HCEC 1CT (cell line): ENCODE measurements at places on chromosomes 11 and 22.

GRCh38 chr11:46557684-46558151 is 36.1 kb downstream of the AMBRA1 start:
- DNase-seq = peak; percentile 68

GRCh38 chr11:134565343-134565891 is 153.4 kb upstream of the B3GAT1 start:
- DNase-seq = no peak

DNA sequence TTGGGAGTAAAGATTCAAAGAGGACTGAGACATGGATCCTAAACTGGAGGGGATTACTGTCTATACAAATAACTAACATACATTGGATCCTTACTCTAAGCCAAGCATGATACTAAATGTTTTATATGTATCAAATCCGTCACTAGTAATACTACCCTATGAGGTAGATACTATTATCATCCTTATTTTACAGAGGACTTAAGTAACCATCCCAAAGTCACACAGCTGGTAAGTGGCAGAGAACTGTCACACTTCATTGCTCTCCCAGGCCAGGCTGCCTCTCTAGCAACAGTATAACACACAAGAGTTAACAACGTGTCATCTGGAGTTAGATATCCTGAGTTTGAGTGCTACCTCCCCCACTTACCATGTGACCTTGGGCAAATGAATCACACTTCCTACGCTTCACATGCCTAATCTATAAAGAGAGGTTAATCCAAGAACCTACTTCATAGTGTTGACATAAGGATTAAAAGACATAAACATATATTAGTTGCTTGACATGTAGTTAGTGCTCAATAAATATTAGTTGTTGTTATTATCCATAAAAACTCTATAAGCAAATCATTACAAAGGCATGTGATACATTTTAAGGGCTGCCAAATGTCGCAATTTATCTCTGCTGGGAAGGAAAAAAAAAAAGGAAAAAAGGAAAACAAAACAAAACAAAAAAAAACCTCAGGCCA is 33.8 kb upstream of the SPON1 start:
- DNase-seq = peak; percentile 78

- no peak for DNase-seq
Measured at GRCh38 chr22:25970374-25970911, 198.8 kb upstream of the SEZ6L start.

GRCh38 chr22:41394012-41394356 is 12.2 kb downstream of the TEF start:
- no peak for DNase-seq

DNA sequence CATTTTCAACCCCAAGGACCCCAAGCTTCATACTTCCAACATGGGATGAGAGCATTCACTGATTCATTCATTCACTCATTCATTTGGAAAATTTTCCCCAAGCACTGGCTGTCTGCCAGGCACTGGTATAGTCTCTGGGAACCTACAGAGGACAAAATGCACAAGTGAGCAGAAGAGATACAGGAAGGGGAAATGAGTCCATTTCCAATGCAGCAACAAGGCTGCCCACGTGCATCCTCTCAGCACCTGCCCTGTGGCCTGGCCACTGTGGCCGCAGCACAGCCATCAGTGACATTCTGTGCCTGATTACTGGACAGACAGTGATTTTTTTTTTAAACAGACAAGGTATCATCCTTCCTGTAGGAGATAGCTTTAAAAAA is 96.0 kb upstream of the PITPNB start:
- DNase-seq = no peak

DNA sequence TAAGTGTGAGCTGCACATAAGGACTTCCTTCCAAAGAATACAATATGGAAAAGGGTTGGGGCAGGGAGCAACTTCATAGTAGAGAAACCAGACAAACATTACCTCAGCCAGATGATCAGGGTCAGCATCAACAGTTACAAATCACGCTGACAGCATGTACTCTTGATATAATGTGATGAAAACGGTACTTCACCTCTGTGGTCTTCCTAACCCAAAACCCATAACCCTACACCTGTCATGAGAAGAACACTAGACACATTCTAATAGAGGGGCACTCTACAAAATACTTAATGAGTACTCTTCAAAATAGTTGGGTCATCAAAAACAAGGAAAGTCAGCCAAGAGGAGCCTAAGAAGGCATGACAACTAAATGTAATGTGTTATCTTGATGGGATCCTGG is 43.9 kb downstream of the RRAS2 start:
- DNase-seq = no peak

DNA sequence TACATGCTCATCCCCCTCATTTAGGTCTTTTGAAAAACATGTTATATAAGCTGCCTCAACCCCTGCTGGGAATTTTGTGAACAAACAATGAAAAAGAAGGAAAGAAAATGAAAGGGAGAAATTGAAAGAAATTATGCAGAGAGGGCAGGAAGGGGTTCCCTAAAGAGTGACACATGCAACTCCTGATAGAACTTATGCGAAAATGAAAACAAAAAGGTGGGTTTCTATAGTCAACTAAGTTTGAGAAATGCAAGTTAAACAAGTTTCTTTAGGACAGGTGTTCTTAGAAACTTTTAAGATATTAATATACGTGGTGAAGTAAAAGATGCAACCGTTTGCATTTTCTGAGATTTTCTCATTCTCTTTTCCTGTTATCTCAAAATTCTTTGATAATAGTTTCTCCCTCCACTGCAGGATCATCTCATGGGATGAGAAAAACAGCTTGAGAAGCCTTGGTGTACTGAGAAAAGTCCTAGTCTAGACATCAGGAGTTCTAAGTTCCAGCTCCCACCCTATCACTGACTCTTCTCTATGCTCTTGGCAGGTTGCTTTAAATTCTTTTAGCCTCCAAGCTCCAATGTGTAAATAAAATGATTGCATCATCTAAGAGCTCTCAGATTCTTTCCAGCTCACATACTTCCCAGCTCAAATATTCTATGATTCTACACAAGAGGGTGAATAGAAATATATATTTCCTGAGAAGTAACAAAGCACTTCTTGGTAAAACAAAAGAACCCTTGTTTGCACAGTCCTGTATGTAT is 109.2 kb downstream of the FAM76B start:
- DNase-seq = peak; percentile 63

- peak; percentile 73 for DNase-seq
Measured at GRCh38 chr22:36334821-36335603, 52.8 kb downstream of the MYH9 start.

DNA sequence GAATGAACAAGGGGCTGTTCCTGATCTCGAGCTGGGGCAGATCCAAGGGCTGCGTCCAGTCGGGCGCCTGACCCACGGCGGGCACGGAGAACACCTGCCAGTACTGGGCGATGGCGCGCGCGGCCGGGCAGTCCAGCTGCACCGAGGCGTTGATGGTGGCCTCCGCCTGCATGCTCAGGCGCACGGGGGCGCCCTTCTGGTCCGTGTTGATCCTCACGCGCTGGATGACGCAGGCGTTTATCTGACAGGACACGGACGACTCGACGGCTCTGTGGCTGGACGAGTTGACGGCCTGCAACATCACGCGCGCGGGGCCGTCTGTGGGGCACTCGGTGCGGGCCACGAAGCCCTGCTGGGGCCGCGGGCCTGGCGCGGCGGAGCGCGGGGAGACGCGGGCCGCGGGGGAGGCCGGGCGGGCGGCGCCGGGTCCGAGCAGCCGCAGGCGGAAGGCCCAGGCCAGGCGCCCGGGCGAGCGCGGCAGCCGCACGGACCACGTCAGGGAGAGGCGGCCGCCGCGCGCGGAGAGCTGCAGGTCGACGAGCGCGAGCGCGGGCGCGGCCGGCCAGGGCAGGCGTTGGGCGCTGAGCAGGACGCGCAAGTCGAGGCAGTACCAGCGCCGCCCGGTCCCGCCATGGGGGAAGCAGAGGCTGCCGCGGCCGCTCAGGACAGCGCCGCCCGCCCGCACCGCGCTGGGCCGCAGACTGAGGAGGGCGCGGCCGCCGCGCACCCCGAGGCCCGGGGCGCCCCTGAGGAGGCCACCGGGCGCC is 511 bp downstream of the PKDREJ start:
- DNase-seq = no peak

DNA sequence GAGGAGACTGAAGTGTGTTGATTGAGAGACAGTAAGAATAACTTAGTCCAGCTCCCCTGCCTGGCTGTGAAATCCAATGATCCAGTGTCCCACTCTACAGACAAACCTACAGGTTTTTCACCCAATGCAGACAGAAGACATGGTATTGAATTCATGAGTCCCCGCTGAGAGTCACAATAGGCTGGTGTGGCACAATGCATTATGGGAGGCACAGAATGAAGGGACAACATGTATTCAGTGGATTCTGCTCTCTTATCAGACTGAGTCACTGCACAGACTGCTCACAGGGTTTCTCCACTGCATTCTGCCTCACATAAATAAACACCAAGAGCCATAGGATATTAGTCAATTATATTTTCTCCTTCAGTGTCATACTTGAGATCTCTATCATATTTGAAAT is 55.2 kb upstream of the TOP3B start:
- DNase-seq = peak; percentile 38

- no peak for DNase-seq
Measured at GRCh38 chr11:74559110-74559933, 33.1 kb upstream of the POLD3 start.

DNA sequence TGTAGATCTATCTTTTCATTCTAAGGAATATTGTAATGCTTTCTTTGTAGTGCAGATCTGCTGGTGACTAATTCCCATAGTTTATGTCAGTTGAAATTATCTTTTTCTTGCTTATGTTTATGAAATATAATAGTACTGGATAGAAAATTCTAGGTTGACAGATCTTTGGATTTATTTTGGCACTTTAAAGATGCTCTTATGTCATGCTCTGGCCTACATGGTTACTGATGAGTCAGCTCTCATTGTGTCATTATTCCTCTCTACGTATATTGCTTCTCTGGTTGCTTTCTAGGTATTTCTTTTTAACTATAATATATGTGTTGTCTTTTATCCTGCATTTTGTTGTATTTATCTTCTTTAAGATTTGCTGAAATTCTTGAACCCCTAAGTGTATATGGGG is 955.5 kb upstream of the CHORDC1 start:
- peak; percentile 24 for DNase-seq

DNA sequence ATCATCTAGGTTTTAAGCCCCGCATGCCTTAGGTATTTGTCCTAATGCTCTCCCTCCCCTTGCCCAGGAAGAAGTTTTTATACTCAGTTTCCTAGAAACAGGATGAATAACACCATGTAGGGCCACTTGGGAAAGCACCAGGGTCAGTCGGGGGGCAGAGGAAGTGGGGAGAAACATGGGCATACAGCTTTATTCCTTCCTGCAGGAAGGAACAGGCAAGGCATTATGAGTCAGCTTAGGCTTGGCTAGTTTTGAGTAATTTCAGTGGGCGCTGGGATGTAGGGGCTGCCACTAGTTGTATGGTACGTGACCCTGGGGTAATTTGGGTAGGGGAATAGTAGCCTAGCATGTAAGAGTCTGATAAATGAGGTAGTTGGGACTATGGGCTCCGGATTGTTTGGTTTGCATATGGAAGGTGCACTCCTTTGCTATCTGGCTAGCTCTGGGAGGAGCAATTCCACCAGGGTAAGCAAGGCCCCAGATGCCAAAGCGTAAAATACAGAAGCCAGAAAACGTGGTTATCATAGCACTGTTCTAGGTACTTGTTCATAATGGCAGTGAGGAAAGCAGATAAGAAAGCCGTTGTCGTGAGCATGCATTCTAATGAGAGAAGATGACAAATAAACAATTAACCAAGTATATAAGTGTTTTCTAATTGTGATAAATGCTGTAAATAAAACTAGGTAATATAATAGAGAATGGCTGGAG is 24.8 kb downstream of the ACER3 start:
- DNase-seq = peak; percentile 51

DNA sequence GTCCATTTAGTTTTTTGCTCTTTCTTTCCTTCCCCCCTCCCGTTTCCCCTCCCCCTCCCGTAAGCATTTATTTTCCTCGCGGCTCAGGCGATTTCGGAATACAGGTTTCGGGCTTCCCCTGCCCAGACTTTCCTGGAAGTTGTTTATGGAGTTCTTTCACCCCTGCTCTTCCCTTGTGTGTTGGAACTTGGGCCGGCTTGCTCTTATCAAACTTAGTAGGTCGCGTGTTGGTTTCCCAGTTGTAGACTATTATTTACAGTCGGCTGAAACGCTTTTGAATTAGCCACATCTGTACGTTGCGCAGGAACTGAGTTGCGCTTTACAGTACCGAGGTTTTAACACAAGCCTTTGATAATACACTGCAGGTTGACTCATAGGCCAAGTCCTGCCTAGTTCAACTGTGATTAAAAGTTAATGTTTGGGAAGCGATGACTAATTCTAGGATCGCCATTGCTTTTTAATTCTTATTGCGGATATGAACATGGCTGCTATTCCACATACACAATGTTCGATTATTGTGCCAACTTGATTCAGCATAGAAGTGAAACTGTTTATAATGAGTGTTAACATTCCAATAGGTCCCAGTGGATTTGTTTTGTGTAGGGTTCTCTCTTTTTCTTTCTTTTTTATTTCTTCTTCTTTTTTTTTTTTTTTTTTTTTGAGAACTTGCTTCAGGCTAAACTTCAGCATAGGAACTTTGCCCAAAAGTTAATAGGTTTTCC is 1.7 kb downstream of the YAP1 start:
- DNase-seq = peak; percentile 96

GRCh38 chr11:10443152-10443551 is 11.9 kb upstream of the AMPD3 start:
- no peak for DNase-seq

GRCh38 chr11:16049611-16050010 is 306.7 kb downstream of the SOX6 start:
- DNase-seq = no peak

DNA sequence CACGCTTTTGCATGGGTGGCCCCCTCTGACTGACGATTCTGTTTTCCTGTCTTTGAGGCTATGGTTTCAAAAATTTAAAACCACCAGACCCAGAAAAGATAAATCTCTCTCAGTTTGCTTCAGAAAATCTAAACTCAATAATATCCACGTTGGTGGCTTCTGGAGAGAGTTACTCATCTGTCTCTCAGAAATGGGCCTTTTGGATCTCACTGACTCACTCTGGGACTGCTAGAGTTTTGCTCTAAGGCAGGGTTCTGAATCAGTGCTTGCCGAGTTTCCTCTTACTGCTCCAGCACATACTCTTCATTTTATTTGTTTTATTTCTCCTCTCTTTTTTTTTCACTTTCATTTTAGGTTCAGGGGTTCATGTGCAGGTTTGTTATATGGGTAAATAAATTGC is 305.7 kb downstream of the BLID start:
- peak; percentile 73 for DNase-seq

GRCh38 chr11:22703591-22703990 is 37.2 kb downstream of the GAS2 start:
- DNase-seq = no peak

- DNase-seq = no peak
Measured at GRCh38 chr22:37823134-37823985, at the start of gene GALR3. Gene GALR3 (plus strand): TSS chr22:37823382. CDS start chr22:37823407, 25 bp downstream.
